ENCODE measurements at places on chromosomes 5 and 9. TPM values are rescaled to one million over a fixed set of nuclear protein-coding genes. Genes with fewer than 3 reads are reported as not detected.

ELOVL7 gene
- total RNA-seq, result not detected

RAB3C gene
- not detected for total RNA-seq

ADAMTSL2 gene
- total RNA-seq, result not detected

CD274 gene
- 0.33 TPM for total RNA-seq

PITX1 gene
- 1.5 TPM for total RNA-seq

CDKN2B gene
- 16.0 TPM for total RNA-seq

Measured in fibroblast of the aortic adventitia (primary cell).